Activated T-helper 1 cell treated with anti-CD3 and anti-CD28 coated beads, Interleukin-12 subunit alpha, Interleukin-12 subunit beta, Interleukin-2, Interleukin-4 antibody, amounts not matched to agents 30 ng/mL and 10 ng/mL and 1 ng/mL, durations not matched to agents 14 hours and 24 hours and 36 hours (primary cell): ENCODE measurements at places on chromosomes 1 and 21. TPM values are rescaled to one million over a fixed set of nuclear protein-coding genes. Genes with fewer than 3 reads are reported as not detected.
A peak's percentile ranks its signal among the peaks of the same experiment; 100 is the strongest.

DNA sequence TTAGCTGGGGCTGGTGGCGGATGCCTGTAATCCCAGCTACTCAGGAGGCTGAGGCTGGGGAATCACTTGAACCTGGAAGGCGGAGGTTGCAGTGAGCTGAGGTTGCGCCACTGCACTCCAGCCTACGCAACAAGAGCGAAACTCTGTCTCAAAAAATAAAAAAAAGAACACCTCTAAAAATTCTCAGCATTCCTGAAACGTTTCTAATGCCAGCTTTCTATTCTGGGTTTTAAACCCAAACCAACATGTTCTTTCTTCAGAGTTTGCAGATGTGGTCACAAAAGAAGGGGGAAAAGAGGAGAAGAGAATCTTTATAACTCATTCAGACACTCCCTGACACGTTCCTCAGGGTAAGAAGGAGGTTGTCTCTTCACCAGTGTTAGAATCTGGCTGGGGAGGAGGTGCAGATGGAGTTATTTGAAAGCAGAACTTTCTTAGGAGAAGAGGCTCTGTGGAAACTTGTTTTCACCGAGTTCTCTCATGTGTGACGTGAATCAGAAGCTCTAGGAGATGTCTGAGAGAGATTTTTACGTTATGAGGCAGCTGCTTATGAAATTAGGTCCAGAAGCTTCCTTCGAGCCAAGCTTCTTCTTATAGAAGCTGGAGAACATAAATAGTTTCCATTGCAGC lies 17.8 kb upstream of the CNR2 start:
- no peaks in the 10 kb centered on the region for H3K4me1 ChIP-seq
- peaks cover 3% of the 10 kb centered on the region for H3K27me3 ChIP-seq
- no peak for DNase-seq
- H3K4me3 ChIP-seq = no peak overlapping the region
- H3K36me3 ChIP-seq = no peaks in the 10 kb centered on the region
- H3K27ac ChIP-seq = no peak overlapping the region

- DNase-seq = no peak
- no peaks in the 10 kb centered on the region for H3K36me3 ChIP-seq
- H3K4me3 ChIP-seq = no peak overlapping the region
- no peak overlapping the region for H3K27ac ChIP-seq
- H3K27me3 ChIP-seq = peaks cover 48% of the 10 kb centered on the region
Observed at GRCh38 chr1:243855616-243856318, 5.7 kb upstream of the AKT3 start.

DNA sequence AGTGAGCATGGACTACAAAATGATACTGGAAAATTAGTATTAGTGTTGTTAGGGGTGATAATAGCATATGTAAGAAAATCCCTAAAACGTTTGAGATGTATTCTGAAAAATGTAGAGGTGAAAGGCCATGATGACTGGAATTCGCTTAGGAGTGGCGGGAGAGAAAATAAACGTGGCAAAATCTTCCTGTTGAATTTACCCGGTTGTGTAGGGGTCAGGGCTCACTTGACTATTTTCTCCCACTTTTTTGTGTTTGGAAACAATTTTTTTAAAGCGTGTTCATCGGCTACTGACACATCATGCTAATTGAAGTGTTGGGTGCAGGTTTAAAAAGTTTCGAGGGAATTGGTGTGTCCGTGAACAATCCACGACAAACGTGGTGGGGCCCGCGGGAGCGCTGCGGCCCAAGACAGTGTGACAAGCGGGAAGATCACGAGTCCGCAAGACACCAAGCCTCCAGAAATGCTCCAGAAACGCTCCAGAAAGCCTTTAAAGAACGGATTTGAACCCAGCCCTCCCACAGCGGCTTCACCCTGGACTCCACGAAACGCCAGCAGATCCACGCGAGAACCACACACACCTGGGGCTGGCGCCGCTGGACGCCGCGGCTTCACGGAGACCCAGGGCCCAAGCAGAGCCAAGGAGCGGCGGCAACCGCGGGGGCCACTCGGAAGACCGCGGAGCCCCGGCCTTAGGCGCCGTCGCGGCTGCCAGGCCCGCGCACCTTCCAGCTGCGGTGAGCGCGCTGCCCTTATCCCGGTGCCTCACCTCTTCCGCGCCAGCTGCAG lies 573 bp downstream of the PSMG1 start:
- H3K4me1 ChIP-seq = peaks cover 53% of the 10 kb centered on the region
- peak overlapping the region; percentile 98 for H3K27ac ChIP-seq
- no peaks in the 10 kb centered on the region for H3K27me3 ChIP-seq
- no peak for DNase-seq

DNA sequence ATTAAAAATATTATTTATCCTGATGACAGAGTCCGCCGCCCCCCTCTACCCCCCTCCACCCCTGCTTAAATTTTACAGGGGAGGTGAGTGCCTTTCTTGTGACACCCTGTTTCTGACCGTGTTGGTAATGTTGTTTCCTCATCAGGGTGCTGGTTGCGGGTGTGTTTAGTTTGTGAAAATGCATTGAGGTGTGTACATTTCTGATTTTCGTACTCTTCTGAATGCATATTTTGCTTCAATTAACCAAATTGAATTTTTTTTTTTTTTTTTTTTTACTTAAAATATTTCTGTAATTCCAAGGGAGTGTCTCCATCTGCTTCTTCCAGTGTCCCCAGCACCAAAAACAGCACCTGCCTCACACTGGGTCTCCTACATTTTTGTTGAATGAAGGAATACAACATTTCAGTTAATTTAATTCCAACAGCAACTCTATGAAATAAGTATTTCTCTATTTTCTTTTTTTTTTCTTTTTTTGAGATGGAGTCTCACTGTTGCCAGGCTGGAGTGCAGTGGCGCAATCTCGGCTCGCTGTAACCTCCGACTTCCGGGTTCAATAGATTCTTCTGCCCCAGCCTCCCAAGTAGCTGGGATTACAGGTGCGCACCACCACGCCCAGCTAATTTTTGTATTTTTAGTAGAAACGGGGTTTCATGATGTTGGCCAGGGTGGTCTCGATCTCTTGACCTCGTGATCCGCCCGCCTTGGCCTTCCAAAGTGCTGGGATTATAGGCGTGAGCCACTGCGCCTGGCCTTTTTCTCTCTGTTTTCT lies 5.6 kb upstream of the SLC2A1 start:
- H3K27ac ChIP-seq = no peak overlapping the region
- H3K36me3 ChIP-seq = peaks cover 8% of the 10 kb centered on the region
- no peak for DNase-seq
- H3K27me3 ChIP-seq = peaks cover 6% of the 10 kb centered on the region

DNA sequence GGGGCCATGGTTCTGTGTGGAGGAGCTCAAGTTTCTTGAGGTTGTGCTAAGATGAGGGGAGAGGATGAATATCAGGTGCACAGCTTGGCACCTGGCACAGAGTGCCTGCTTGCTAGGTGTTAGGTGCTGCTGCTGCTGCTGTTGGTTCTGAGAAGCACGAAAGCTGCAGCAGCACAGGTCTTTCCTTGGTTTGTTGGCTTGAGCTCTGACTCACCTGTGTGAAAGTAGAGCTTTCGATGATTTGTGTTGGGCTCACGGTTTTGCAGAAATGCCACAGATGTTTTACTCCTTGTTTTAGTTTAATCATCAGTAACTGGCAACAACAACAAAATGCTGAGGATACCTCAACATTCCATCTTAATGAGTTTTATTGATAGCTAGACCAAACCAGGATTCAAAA lies 221.6 kb downstream of the BRINP2 start:
- no peak overlapping the region for H3K27ac ChIP-seq
- no peaks in the 10 kb centered on the region for H3K27me3 ChIP-seq
- no peak for DNase-seq

DNA sequence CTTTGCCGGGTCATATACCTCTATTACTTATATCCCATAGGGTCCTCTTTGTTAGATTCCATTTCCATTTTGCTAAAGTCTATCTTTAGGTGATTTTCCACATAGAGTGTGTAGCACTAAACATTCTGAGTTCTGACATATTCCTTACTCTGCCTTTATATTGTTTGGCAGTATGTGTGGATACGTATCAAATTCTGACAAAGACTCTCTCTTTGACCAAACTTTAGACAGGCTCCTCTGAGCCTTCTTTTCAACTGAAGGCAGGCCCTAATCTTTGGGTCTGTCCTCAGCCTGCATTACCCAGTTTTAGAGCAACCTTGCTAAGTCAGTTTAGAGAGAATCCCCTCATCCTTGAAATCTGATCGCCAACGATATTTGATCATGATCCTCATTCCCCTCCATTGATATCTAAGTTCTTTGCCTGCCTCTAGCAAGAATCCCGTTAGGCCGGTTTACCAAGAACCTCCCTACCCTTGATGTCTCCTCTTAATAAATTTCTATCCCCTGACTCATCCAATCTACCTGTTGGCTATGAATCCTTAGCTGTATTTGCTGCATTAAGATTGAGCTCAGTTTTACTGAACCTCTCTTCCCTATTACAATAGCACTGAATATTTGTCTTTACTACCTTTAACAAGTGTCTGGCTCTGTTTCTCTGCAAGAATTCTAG lies 10.4 kb upstream of the PPT1 start:
- no peaks in the 10 kb centered on the region for H3K36me3 ChIP-seq
- H3K4me1 ChIP-seq = no peaks in the 10 kb centered on the region
- H3K27me3 ChIP-seq = peaks cover 28% of the 10 kb centered on the region
- no peak overlapping the region for H3K4me3 ChIP-seq
- no peak overlapping the region for H3K27ac ChIP-seq

Gene LRRC3
- total RNA-seq = 1.8 and 1.9 TPM in 2 replicates

DNA sequence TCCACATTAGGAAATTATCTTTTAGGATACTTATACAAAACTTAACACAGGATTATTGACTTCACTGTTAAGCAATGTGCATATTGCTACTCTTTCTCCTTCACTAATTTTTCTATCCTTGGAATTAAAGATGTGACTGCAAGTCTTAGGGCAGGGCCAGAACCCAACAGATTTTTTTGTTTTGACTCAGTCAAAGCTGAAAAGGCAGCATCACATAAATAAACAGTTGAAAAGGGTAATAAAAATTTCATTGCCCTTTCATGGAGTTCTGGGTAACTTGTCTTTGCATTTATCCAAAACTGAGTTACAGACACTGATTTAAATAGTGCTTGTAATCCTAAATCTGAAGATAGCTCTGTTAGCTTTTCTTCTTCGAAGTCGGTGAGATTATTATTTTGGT lies 1.9 kb upstream of the TMEM35B start:
- H3K36me3 ChIP-seq = peaks cover 16% of the 10 kb centered on the region
- H3K4me3 ChIP-seq = peak overlapping the region; percentile 45
- H3K27ac ChIP-seq = no peak overlapping the region
- peaks cover 38% of the 10 kb centered on the region for H3K4me1 ChIP-seq
- no peaks in the 10 kb centered on the region for H3K27me3 ChIP-seq
